ENCODE measurements at places on chromosomes 1 and 21.

GRCh38 chr1:206664740-206665139 lies 20.0 kb upstream of the MAPKAPK2 start:
- no peaks in the 10 kb centered on the region for H3K36me3 ChIP-seq
- no peak overlapping the region for H3K27ac ChIP-seq
- DNase-seq: no peak

DNA sequence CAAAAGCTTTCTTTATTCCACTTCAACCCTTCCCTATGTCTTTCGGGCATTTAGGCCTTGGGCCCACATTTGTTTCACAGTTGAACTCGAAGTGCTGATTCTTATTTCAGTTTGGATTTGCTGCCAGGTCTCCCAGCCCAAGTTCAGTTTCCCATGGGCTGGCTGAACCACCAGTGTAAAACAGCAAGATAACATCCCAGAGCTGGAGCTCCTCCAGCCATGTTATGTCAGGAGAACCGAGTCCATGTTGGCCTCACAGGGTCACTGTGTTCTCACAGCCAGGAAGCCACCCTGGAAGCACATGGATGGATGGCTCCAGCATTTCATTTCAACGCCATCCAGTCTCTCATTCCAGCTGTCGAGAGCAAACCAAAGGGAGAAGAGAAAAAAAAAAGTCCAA lies 45.2 kb upstream of the RXRG start:
- no peaks in the 10 kb centered on the region for H3K27me3 ChIP-seq
- H3K36me3 ChIP-seq: no peaks in the 10 kb centered on the region
- H3K4me3 ChIP-seq: no peak overlapping the region
- H3K4me1 ChIP-seq: no peaks in the 10 kb centered on the region

GRCh38 chr1:107949467-107950253 lies 15.3 kb downstream of the VAV3 start:
- no peak overlapping the region for H3K27ac ChIP-seq
- no peak for DNase-seq
- H3K4me3 ChIP-seq: no peak overlapping the region
- H3K27me3 ChIP-seq: no peaks in the 10 kb centered on the region

GRCh38 chr1:26084091-26084561 lies 16.7 kb upstream of the TRIM63 start:
- H3K36me3 ChIP-seq: no peaks in the 10 kb centered on the region
- H3K27me3 ChIP-seq: peaks cover 4% of the 10 kb centered on the region
- H3K4me1 ChIP-seq: no peaks in the 10 kb centered on the region
- no peak overlapping the region for H3K27ac ChIP-seq

DNA sequence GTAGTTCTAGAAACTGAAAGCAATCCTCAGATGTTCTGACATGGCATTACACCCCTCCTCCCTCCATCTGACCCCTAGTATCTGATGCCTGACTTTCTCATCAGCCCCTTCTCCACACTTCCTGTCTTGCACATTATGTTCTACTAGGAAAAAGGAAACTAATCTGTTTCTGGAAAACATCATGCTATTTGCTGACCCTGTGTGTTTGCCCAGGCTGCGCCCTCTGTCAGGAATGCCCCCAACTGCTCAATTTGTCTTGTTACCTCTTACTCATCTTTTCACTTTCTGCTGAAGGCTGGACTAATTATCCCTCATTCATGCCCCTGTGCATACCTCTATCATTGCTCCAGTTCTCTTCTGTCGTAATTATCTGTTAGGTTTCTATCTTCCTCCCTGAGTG lies 37.5 kb upstream of the DAB1 start:
- no peaks in the 10 kb centered on the region for H3K36me3 ChIP-seq
- H3K4me1 ChIP-seq: no peaks in the 10 kb centered on the region
- no peaks in the 10 kb centered on the region for H3K27me3 ChIP-seq
- H3K4me3 ChIP-seq: no peak overlapping the region
- no peak for DNase-seq

DNA sequence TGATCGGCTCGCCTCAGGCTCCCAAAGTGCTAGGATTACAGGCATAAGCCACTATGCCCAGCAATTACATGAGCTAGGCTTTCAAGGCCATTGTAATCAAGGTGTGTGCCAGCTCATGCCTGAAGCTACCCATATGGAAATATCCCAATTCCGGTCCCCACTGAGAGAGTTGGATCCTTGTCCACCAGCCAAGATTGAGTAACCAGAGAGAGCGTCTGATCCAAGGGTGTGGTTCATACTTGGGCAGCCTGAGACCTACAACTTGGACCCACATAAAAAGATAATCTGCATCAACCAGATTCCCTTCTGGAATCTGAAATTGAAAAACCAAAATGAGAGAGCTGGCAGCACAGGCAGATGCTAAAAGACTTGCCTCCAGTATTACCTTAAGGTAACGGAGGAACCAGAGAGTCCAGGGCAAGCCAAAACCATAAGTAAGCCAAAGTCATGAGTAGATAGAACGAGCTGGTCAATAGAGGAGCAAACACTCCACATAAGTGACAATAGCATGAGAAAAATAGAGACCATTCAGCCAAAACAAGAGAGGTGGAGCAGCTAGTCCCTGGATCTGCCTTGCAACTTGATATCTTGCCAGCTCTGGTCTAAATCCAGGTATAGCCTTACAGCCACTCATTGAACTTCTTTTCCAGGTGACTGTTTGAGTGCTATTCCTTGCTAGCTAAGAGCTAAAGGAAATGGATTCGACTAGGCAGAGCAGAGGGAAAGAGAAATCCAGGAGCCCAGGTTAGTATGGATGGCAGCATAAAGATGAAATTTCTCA lies 63.8 kb upstream of the ATP1A1 start:
- no peaks in the 10 kb centered on the region for H3K4me1 ChIP-seq
- H3K27me3 ChIP-seq: peaks cover 3% of the 10 kb centered on the region
- H3K36me3 ChIP-seq: no peaks in the 10 kb centered on the region
- no peak for DNase-seq
- no peak overlapping the region for H3K27ac ChIP-seq

- no peaks in the 10 kb centered on the region for H3K4me1 ChIP-seq
- DNase-seq: no peak
- no peak overlapping the region for H3K4me3 ChIP-seq
- no peak overlapping the region for H3K27ac ChIP-seq
- no peaks in the 10 kb centered on the region for H3K36me3 ChIP-seq
Observed at GRCh38 chr1:210618369-210618768, 289.7 kb downstream of the HHAT start.

Data from endothelial cell of umbilical vein (primary cell).